Aorta (tissue), 5 donors: ENCODE measurements at places on chromosomes 3 and 15.
A peak's percentile ranks its signal among the peaks of the same experiment; 100 is the strongest.

- DNase-seq, result no peak
These were observed 6.6 kb downstream of the STIMATE start for GRCh38 chr3:52890735-52891134.

DNA sequence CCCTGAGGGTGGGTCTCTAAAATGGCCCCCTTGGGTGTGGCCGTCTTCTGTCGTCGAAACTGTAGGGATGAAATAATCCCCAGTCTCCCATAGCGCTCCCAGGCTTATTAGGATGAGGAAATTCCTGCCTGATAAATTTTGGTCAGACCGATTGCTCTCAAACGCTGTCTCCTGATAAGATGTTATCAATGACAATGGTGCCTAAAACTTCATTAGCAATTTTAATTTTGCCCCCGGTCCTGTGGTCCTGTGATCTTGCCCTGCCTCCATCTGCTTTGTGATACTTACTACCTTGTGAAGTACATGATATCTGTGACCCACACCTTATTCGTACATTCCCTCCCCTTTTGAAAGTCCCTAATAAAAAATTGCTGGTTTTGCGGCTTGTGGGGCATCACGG, 5.1 kb upstream of the RAB7A start:
- DNase-seq, result no peak

- DNase-seq, result no peak
These were observed 242.2 kb downstream of the SLCO3A1 start for GRCh38 chr15:92095693-92096092.

DNA sequence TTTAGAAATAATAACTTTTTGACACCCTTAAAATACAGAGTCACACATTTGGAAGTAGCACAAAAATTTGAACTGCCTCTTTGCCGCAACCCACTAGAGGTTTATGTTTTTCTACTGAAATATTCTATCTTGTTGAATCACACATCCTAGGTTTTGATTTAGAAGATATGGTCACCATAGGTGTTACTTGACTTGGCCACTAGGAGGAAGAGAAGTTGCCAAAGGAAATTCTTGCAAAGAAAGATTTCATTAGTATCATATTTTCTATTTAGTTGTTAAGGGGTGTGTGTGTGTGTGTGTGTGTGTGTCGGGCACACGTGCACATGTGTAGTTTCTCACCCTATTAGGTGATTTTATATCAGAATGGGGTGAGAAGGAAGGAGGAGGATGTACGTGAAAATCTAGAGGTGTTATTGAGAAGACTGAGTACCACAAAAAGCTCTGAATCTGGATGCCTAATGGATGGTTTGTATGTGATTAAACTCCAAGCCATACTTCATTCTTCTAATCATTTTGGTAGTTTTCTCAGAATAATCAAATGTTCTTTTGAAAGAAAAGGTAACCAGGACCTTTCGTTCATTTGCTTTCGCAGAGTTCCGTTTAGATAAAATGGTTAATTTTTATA, 31.5 kb downstream of the ZFAND6 start:
- DNase-seq, result no peak

DNA sequence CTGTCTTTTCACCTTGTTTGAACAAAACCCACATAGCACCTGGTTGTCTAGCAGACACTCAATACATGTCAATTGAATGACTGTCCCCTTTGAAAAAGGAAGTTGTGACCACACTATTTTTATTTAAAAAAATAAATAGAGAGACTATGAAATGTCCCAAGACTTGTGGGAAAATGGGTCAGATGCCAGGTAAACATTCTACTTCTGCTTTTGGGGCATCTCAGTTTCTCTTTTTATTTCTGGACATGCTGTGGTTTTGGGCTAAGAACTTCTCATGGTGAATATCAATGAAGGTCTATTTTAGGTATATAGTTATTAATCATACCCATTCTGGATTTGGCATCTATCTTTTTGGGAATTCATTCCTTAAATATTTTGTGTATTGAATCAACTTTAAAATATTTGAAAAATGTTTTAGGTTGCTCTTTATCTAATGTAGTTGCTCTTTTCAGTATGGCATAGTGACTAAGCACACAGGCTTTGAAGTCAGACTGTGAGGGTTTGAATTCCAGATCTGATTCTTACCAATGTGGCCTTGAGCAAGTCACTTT, 4.4 kb downstream of the TMEM45A start:
- no peak for DNase-seq

DNA sequence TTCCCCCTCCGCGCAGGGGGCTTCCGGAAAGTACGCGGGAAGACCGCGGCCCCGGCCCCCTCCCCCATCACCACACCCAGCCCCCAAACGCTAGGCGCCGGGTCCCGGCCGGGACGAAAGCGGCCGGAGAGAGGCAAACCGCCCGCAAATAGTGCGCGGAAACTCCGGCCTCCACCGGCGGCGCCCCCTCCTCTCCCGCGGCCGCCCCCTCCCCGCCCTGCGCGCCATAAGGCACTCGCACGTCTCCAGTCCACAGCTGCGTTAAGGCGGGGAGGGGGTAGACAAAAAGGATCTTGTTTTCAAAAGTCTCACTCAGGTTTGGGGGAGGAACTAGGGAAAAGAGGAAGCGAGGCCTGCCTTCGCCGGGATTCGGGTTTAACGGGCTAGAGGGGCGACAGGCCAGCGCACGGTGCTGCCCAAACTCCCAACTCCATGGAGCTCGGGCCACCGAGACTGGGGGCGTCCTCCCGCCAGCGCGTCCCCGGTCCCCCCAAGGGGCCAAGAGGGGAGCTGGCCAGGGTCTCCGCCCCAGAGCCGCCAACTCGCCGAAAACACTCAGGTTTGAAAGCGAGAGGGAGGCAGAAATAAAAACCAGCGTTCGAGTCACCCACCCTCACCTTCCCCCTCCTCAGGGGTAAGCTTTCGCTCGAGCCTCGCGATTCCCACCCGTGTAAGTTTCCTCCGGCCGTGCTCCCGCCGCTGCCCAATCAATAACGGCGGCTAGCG, 1.8 kb downstream of the ANP32A start:
- peak; percentile 83 for DNase-seq

DNA sequence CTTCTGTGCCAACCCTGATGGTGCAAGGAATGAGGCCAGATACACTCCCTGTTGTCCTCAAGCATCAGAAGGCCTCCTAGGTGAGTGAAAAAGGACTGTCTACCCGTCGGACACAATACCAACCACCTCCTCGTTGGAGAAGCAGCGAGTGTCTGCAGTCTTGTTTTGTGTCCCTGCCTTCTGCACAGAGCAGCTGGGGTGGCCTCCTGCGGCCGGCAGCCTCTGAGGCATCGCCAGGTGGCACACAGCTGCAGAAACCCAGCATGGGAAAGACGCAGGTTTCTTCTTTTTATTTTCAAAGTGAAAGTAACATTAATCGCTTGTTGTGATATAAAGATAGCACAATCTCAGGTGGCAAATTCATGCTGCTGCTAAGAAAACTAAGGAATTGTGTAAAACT, 509.9 kb downstream of the OCA2 start:
- no peak for DNase-seq

DNA sequence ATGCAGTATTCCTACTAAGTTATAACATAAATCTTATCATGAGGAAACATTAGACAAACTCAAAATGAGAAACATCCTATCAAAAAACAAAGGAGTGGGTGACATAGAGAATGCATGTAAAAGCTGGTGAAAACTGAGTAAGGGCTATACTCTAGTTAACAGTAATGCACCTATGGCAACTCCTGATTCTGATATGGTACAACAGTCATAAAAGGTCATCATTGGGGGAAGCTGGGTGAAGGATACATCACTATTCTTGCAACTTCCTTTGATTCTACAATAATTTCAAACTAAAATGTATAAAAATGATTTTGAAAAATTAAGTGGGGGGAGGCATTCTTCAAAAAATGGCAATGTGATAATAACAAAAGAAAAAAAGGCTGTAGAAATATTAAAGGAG, 6.8 kb downstream of the PIK3R4 start:
- no peak for DNase-seq

DNA sequence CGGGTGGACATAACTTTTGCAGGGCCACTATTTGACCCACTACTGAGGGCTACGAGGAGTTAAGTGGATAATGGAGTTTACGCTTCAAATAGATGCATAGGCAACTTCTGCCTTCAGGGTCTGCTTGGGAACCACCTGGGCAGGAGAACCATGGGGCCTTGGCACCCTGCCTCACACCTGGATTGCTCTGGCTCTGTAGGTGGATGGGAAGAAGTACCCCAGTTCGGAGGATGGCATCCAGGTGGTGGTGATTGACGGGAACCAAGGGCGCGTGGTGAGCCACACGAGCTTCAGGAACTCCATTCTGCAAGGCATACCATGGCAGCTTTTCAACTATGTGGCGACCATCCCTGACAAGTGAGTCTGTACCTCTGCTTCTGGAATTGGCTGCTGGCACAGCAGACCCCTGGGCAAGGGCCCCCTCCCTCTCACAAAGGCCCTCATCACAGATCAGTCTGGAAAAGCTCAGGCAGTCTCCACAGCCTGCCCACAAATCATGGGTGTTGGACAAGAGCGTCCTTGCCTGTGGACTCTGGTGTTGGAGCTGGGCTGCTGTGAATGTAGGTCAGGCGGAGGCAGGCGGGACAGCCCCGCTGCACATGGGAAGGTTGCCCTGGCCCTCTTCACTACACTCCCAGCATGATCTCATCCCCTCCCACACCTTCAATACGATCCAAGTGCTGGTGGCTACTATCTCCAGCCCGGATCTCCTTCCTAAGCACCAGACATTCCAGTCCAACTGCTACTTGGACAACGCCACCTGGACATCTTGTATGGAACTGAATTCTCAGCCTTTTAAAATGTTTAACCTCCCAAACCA, 46.7 kb downstream of the MESD start:
- peak; percentile 61 for DNase-seq

DNA sequence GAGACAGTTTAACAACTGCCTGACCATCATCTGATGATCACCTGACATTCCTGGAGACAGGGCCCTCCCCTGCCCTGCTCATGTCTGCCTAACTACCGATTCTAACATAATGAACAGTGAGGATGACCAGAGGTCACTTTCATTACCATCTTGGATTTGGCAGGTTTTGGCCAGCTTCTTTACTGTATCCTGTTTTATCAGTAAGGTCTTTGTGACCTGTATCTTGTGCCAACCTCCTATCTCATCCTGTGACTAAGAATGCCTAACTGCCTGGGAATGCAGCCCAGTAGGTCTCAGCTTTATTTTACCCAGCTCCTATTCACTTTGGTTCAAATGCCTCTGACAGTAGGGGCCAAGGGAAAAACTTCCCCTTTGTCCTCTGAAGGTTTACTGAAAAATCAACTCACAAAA, 40.2 kb downstream of the METTL6 start:
- no peak for DNase-seq

GRCh38 chr3:125313060-125313635, 62.0 kb downstream of the ZNF148 start:
- no peak for DNase-seq

GRCh38 chr3:7190095-7190494, 329.2 kb downstream of the GRM7 start:
- no peak for DNase-seq

GRCh38 chr3:119300991-119301391, 6.8 kb downstream of the ARHGAP31 start:
- DNase-seq, result no peak

- DNase-seq, result no peak
These were observed 94.6 kb downstream of the THRB start for GRCh38 chr3:24400015-24400414.

GRCh38 chr3:148439254-148439822, 258.4 kb upstream of the AGTR1 start:
- no peak for DNase-seq

DNA sequence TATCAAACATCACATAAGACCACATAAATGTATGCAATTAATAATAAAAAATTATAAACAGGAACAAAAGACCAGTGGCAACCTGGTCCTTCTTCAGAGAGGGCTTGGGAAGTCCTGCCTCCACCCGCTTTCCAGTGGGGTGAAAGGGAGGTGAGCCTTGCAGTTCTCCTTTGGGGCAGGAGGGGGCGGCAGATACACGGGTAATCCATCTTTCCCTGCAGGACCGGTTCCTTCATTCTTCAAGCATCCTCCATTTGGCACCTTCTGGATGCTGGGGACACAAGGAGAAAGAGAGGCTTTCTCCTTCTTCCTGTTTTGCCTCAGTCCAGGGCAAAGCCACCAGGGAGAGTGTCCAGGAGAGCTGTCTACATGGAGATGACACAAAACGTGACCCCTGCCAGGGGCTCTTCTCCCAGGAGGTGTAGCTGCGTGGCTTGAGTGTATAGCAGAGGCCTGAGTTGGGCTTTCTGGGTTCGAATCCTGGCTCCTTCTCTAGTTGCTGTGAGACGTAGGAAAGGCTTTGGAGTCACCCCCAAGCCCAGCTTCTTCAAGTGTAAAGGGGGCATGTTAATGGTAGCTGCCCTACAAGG, 23.2 kb downstream of the RPLP1 start:
- DNase-seq, result peak; percentile 83

- peak; percentile 92 for DNase-seq
These were observed 58.2 kb downstream of the ZBTB38 start for GRCh38 chr3:141426404-141427034.

DNA sequence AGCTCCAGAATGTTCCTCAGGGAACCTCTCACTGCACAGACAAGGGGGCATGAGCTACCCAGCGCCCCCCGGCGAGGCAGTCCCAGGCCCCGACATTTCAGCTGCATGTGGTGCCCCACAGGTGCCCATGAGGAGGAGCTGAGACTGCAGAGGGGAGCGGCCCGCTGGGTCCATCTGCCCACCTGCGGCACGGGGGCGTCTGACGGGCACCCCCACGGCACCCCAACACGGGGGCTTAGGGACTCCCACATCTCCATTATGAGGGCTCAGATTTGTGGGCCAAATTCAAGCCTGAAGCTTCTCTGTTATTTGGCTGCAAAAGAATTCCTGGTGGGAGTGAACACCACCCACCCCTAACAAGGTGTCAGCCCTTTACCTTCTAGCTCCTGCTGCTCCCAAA, 258.4 kb downstream of the UACA start:
- no peak for DNase-seq

DNA sequence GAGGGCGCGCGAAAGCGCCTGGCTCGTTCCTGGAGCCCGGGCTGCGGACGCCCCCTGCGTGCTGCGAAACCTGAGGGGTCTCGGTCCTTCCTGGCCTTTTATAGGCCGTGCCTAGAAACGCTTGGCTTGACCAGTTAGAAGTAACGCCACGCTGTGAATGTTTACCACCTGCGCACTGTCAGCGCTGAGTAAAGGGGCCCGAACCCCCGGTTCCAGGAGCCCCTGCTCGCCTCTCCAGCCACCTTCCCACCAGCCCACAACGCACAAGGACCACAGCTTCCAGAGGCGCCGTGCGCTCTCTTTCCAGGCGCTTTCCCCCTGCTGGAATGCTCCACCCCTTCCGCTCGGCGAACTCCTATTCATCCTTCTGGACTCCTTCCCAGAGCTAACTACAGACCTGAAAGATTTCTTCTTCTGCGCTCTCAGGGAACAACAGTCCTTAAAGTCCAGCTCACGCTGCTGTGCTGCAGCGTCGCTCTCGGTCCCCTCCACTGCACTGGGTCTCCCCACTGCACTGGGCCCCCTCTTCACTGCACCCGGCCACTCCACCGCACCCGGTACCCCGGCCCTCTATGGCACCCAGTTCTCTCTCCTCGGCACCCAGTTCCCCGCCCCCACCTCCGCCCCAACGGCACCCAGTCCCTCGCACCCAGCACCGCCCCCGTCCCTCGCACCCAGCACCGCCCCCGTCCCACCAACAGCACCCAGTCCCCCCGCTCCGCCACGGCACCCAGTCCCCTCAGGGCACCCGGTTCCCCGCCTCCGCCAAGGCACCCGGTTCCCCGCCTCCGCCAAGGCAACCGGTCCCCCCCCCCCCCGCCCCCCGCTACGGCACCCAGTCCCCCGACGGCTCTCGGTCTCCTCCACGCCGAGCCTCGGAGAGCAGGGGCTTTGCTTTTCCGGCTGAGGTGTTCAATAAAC, 69.8 kb downstream of the SQOR start:
- DNase-seq, result peak; percentile 58

GRCh38 chr3:117762621-117763037, 1053.0 kb downstream of the TUSC7 start:
- no peak for DNase-seq
